Stimulated activated CD4-positive, alpha-beta T cell treated with anti-CD3 and anti-CD28 coated beads, Interleukin-15, amount 100 ng/mL, for 1 hour (primary cell): ENCODE measurements at places on chromosomes 4 and X.

GRCh38 chr4:152331042-152331441 lies 204.8 kb downstream of the FBXW7 start:
- DNase-seq, result no peak

- DNase-seq, result no peak
Observed at GRCh38 chrX:121579016-121579760, 531.8 kb downstream of the GLUD2 start.

DNA sequence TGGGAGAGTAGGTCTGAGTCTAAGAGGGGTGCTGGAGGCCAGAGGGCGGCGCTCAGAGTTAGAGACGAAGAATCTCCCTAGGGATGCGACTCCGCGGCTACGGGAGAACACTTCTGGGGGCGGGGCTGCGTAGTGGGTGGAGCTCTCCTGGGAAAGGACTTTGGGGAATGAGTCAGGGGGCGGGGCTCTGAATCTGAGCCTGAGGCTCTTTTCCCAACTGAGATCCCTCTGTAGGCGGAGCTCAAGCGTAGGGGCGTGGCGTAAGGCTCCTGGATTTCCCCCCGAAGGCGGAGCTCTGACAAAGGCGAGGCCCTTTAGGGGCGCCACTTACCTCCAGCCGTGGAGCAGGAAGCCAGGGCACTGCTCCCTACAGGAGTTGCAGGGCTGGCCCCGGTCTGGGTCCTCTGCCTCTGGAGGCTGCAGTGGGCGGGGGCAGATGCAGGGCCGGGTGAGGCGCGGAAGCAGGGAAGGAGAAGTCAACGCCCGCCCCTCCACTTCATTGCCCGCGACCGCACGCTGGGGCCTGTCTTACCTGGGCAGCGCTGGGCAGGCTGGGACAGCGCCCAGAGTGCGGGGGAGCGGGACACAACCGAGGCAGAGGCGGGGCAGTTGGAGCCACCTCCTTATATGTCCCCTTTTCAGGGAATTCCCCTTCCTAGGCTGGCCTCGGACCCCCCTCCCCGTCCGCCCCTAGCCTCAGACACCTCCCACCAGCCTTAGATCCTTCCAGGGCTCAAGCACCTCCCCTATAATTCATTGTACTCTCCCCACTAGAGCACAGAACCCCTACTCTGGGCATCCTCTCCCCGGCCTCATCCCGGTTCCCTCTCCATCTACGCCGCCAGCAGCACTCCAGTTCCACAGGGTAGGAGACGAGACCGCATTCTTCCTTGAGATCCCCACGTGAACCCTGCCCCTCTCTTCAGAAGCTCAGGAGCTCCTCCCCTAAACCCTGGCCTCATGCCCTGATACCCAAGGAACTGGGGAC lies 1.6 kb downstream of the PRICKLE3 start:
- DNase-seq, result no peak

DNA sequence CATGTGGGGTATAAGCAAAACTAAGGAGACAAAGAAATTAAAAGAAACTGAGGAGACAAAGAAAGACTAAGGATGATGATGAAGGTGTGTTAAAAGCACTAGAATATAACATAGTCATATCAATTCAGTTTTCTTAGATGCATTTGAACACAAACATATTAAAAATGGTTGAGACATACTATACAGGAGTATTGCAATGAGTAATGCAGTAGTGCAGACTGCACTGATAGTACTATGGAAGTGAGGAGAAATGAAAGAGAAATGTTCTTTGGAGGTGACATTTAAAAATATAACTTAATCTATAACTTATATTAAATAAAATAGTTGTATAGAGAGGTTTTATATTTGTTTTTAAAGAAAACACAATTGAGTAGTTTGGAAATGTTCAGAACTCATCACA lies 279.2 kb downstream of the CAMK2D start:
- no peak for DNase-seq

GRCh38 chrX:42973321-42973720 lies 195.4 kb upstream of the PPP1R2C start:
- DNase-seq, result no peak

GRCh38 chrX:9151772-9152307 lies 117.9 kb upstream of the FAM9B start:
- DNase-seq, result no peak

- no peak for DNase-seq
Observed at GRCh38 chr4:44869222-44869882, 143.0 kb upstream of the GNPDA2 start.
